ENCODE measurements at places on chromosomes 16 and 17.

DNA sequence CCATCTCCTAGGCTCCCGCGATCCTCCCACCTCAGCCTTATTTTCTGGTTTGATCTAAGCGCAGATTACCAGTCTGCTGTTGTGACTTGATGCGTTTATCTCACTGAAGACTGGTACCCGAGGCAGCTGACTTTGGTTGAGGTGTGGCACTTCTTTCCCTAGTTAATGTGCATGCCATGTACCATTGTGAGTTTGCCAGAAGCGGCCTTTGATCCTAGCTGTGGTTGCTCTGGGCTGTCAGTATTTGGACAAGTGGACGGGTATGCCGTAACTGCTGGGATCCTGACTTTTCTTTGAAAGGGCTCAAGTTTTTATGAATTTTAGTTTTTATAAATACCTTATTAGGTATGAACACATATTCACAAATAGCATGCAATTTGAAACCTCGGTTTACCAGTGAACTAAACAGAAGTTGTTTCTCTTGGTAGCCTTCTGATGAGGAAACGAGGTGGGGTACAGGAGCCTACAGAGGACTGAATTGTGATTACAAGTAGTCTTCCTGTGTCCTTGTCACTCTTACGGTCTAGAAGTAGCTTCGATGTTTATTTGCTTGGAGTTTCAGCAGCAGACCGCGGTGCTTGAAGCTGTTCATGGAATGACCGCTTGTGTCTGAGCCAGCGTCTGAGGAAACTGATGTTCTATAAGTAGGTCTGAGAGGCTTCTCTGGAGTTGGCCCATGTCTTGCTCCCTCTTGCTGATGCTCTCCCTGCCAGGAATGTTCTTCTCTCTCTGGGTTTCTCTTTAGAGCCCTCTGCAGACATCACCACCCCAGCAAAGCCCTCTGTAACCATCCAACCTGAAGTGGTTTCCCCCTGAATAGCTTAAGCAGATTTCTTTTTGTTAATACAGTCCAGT lies 40.0 kb downstream of the SEC14L1 start:
- DNase-seq = no peak

GRCh38 chr17:79135628-79136405 lies 61.2 kb downstream of the ENGASE start:
- no peak for DNase-seq

GRCh38 chr16:10950393-10950792 lies 6.0 kb downstream of the CLEC16A start:
- DNase-seq = no peak

GRCh38 chr17:44846206-44846605 lies 1.5 kb upstream of the HIGD1B start:
- DNase-seq = no peak

DNA sequence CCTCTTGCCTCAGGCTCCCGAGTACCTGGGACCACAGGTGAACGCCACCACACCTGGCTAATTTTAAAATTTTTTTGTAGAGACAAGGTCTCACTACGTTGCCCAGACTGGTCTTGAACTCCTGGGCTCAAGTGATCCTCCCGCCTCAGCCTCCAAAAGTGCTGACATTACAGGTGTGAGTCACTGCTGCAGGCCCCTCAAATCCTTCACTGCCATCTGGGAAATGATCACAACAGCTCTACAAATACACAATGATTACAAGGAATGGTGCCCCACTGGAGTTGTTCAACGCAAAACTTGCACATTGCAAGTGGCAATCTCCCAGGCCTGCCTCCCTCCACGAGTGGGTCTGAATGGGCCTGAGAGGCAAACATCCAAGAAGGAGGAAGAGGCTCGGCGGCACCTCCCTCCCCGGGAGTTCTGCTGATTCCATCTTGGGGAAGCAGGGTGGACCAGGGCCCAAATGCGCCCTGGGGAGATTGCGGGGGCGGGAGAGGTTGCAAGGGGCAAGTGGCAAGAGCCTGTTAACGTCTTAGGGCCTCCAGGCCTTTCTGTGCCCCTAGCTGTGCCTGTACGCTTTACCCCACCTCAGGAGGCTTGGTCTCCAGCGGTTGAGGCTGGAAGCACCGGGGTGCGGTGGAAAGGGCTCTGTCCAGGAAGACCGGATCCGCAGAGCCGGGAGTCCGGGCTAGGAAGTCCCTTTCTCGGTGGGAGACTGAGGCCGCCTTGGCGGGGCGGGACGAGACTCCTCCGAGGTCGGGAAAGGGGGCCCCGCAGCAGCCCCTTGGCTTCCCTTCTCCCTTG lies 656 bp upstream of the IGFBP4 start:
- peak; percentile 54 for DNase-seq

GRCh38 chr16:10980813-10981212 lies 36.4 kb downstream of the CLEC16A start:
- DNase-seq = no peak

GRCh38 chr17:80751070-80751945 lies 206.7 kb downstream of the RPTOR start:
- DNase-seq = no peak

GRCh38 chr16:20004931-20005330 lies 68.8 kb downstream of the GPR139 start:
- no peak for DNase-seq

DNA sequence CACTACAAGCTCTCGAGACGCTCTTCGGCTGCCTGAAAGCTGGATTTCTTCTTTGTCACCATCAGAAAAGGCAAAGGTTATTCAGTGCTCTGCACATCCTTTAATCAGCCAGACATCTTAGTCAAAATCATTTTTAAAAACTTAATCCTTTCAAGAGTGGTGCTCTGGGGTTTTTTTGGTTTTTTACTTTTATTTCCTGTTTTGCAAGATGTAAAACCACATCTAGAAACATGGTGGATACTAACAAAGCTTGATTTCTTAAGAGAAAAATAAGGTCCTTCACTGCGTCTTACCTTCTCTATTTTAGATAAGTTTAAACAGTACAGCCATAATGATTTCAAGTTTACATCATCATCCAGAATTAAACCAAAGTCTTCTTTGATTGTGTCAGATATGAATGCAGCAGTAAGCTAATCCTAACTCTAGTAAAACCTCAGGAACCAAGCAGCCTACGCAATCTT lies 6.3 kb downstream of the ANKRD11 start:
- peak; percentile 39 for DNase-seq

- peak; percentile 40 for DNase-seq
Measured at GRCh38 chr17:8873801-8874715, 6.6 kb upstream of the PIK3R6 start.

- peak; percentile 64 for DNase-seq
Measured at GRCh38 chr17:75130632-75131277, 787 bp downstream of the NT5C start.

- DNase-seq = peak; percentile 25
Measured at GRCh38 chr16:87713451-87714229, 52.1 kb downstream of the KLHDC4 start.

- DNase-seq = peak; percentile 71
Measured at GRCh38 chr16:68700120-68700519, 37.0 kb upstream of the CDH1 start.

- DNase-seq = no peak
Measured at GRCh38 chr16:17138801-17139200, 332.0 kb downstream of the XYLT1 start.

DNA sequence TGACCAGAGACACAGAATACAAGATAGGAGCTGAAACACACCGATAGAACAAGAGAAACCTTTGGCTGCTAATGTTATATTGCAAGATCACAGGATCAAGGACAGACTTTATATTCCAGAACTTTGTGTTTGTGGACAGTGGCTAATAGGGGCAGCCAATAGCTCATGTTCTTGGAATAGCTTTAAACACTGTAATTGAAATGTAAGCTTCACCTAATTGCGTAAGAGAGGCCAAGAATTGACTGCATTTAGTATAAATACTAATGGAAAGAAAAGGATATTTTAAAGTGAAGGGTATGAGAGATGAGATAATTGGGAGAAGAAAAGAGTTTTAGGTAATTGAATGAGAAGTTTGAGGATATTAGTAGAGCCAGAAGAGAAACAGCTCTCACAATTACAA lies 758.8 kb downstream of the CDH11 start:
- DNase-seq = no peak

- peak; percentile 70 for DNase-seq
Measured at GRCh38 chr17:68319410-68320162, 28.3 kb downstream of the ARSG start.

DNA sequence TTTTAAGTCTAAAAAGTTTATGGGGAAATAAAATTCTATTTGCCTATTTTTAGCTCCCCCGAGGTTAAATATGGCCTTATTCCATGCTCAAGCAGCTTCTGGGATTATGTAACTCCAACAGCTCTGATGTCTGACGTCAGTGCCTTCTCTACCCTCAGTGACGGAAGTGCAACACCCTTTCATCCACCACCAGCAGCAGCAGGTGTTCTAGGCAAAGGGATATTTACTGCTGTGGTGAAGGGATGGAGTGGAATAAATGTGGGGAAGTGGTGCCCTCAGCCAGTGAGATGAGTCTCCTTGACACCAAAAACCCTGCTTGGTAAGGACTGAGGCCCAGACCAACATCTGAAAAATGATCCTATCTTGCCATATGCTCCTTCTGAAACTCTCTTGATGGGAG lies 247.4 kb downstream of the SHISA9 start:
- no peak for DNase-seq

DNA sequence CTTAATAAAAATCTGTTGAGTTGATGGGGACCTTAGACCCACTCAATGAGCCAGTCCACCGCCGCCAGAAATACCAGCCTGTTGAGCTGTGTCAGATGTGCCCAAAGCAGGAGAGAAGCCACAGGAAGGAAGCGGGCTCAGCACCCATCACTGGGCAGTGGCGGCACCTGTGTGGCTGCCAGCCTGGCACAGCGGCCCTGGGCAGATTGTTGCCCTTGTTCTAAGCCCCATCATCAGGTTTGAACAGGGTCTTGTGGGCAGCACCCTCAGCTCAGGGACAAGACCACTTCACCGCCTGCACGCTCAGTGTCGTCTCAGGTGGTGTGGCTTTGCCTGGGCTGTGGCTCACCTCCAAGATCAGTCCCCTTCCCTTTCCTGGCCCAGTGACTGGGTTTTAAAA lies 9.3 kb downstream of the ENDOV start:
- no peak for DNase-seq

GRCh38 chr17:17205368-17206123 lies 587 bp downstream of the PLD6 start:
- DNase-seq = peak; percentile 79

- no peak for DNase-seq
Measured at GRCh38 chr17:72406498-72406897, 285.7 kb downstream of the SOX9 start.

- DNase-seq = no peak
Measured at GRCh38 chr17:10836966-10837590, 809 bp downstream of the PIRT start.

DNA sequence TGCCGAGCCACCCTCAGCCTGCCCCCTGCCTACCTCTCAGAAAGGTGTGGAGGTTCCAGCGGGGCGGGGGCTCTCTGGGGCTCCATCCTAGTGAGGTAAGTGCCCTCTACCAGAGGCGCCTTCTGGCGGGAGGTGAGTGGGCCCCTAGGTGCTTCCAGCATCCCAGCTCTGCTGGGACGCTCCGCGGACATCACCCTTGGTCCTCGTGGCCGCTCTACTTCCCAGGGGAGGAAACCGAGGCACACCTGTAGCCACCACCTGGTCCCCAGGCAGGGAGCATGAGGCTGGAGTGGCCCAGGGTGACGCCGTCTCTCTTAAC lies 1.4 kb downstream of the MCRIP2 start:
- no peak for DNase-seq

GRCh38 chr16:57260294-57260929 lies 15.4 kb downstream of the ARL2BP start:
- DNase-seq = peak; percentile 65

DNA sequence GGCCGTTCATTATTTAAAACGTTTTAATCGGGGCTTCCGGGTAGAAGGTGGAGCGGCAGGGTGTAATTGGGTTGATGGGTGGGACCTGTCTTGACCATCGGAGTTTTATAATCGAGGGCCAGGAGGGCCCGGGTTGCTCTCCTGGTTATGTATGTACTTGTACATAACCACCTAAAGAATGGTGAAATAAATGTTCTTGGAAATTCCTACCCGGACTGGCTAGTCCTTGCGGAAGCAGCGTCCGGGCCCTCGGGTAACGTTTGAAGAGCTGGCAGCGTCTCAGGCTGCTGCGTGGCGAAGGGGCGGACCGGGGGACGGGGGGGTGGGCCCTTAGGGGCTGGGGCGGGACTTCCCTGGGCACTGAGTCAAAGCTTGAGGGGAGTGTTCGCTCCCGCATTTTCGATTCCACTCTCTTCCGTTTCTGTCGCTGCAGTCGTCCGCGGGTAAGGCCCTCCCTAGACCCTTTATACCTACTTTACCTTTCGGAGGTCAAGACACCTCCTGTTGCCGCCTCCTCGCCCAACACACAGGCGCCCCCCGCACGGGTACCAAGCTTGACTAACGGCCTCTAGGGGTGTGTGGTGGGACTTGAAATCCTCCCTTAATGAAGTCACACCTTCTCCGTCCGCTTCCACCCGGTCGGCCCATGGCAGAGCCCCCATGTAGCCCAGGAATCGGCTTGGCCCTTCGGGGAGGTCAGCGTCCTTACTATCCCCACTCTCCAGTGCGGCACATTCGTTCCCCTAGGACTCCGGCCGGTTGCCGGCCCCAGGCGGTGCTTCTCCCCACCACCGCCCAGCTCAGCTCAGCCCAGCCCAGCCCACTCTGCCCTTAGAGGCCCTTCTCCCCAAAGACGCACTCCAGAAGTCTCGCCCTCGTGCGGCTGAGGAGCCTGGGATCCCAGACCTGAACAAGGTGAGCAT lies at the start of gene TMEM106A:
TMEM106A (plus strand) TSS at position 396 of the 923 bp plus-strand sequence. CDS start 1,167 bp downstream, outside the sequence.
- DNase-seq = peak; percentile 96

GRCh38 chr17:13114601-13115031 lies 96.8 kb upstream of the ELAC2 start:
- peak; percentile 18 for DNase-seq

DNA sequence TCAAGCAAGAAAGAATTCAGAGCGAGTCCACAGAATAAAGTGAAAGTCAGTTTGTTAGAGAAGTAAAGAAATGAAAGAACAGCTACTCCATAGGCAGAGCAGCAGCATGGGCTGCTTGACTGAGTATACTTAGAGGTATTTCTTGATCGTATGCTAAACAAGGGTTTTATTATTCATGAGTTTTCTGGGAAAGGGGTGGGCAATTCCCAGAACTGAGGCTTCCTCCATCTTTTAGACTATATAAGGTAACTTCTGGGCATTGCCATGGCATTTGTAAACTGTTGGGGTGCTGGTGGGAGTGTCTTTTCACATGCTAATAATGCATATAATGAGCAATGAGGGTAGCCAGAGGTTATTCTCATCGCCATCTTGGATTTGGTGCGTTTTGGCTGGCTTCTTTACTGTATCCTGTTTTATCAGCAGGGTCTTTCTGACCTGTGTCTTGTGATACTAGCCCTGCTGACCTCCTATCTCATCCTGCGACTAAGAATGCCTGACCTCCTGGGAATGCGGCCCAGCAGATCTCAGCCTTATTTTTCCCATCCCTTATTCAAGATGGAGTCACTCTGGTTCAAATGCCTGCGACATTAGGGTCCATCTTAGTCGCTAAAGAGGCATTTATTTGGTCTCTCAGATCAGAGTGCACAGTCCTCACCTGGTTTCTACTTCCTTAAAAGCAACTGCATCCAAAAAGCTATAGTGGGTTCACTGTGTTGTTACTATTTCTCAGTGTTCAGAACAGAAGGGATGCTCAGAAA lies 100.6 kb upstream of the CACNG5 start:
- no peak for DNase-seq

- no peak for DNase-seq
Measured at GRCh38 chr17:77884967-77885641, 73.4 kb upstream of the TNRC6C start.

- DNase-seq = no peak
Measured at GRCh38 chr17:73098919-73099318, 6.4 kb upstream of the SLC39A11 start.

- no peak for DNase-seq
Measured at GRCh38 chr17:9079461-9080103, 58.3 kb downstream of the NTN1 start.

Measured in suppressor macrophage treated with lipopolysaccharide for 1 hour (primary cell).